ENCODE measurements at places on chromosomes 2 and 18.

DNA sequence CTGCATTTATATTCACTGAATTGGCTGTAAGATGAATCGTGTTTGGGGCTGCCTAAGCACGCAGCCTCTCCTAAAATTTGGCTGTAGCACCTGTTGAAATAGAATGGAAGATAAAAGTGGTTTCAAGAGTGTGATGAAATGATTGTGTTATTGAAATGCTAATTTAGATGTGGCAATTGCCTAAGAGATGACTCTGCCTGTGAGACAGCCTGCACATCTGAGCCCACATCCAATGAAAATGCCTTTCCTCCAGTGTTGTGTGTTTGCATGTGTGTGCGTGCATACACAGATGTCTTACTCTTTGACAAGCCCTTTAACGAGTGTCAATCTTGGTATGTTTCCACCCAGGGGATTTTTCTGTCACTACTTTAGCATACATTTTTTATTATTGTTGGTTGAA is 346.9 kb downstream of the MEIS1 start:
- no peak for DNase-seq

DNA sequence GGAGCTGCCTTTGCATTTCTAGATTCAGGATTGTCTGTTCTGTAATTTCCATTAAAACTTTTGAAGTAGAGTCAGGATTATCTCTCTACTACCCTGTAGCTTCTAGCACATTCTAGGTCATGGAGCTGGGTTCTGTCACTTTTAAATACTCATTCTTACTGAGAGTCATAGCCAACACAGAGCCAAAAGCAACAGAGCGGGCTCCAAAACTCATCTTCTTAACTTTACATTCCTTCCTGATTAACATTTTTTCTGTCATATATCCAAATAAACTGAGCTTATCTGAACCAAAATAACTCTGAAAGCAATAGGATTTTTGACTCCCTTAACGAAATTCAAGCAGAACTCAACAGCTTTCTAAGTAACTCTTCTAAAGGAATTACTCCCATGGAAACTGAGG is 12.9 kb downstream of the PREPL start:
- DNase-seq = no peak

DNA sequence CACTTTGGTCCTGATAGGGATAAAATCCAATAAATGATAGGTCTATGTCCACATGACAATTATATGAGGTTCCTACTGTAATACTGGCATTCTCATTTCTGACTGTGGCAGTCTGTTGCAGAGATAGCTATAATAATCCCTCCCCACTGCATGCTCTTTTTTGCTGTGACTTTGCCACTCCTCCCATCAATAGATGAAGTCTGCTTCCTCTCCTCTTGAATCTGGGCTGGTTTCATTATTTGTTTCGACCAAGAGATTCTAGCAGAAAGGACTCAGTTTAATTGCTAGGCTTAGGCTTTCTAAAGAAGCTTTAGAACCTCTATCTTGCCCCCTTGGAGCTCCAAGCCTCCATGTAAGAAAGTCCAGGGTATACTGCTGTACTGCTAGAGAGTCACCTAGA is 23.3 kb upstream of the CREB1 start:
- no peak for DNase-seq

- no peak for DNase-seq
Observed at GRCh38 chr18:29874519-29875098, 1167.9 kb downstream of the DSC3 start.

GRCh38 chr2:187548656-187549055 is 5.6 kb downstream of the TFPI start:
- no peak for DNase-seq

- DNase-seq = no peak
Observed at GRCh38 chr2:59959944-59960343, 593.5 kb downstream of the BCL11A start.

- DNase-seq = no peak
Observed at GRCh38 chr2:46716927-46717326, 198.7 kb downstream of the MCFD2 start.

DNA sequence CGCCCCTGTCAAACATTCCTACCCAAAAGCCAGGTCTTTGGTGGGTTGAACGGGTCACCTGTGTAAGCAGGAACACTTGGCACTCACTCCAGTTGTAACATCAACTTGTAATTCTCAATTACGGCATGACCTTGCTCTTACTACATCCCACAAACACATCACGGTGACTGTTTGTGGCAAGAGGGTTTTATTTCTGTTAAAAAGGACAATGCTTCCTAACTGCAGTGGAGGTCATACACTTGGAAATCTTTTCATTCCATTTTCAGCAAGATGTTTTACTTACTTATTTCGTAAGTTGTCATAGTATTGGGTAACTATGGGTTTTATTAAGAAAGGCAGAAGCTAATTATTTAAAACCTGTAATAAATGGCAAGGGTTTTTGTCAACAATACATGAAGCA is 126.1 kb downstream of the ZNF516 start:
- DNase-seq = no peak

- DNase-seq = no peak
Observed at GRCh38 chr2:233818639-233819621, 35.4 kb downstream of the HJURP start.

GRCh38 chr2:171652416-171652785 is 34.9 kb upstream of the DYNC1I2 start:
- no peak for DNase-seq

DNA sequence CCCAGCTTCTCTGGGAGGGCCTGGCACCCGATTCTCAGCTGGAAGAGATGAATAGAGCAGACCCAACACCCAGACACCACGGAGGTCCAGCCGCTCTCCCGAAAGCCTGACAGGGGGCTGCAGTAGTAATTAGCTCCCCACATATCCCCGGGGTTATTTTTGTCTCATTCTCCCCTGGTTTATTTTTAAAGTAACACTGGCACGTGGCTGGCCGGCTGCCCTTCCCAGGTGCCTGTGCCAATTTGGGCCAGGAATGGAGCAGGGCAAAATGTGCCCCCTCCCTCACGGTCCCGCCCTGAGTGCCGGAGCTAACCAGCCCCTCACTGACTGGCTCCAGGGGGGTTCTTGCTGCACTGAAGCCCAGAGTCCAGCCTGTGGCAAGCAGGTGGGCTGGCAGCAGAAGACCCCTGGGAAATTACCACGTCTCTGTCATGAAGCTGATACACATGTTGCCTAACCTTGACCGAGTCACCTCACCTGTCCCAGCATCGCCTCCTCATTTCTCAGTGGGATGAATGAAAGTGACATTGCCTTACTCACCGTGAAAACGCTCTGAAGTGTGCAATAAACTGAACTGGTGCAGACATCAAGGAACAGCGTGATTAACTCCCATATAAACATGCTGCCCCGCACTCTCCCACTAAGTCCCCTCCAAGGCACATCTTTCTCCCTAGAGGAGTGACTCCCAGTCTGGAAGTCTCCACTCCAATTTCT is 18.4 kb downstream of the KCNK3 start:
- no peak for DNase-seq

- no peak for DNase-seq
Observed at GRCh38 chr2:162252153-162252552, 8.9 kb upstream of the FAP start.

GRCh38 chr2:172931918-172932520 is 143.6 kb upstream of the MAP3K20 start:
- peak; percentile 6 for DNase-seq

DNA sequence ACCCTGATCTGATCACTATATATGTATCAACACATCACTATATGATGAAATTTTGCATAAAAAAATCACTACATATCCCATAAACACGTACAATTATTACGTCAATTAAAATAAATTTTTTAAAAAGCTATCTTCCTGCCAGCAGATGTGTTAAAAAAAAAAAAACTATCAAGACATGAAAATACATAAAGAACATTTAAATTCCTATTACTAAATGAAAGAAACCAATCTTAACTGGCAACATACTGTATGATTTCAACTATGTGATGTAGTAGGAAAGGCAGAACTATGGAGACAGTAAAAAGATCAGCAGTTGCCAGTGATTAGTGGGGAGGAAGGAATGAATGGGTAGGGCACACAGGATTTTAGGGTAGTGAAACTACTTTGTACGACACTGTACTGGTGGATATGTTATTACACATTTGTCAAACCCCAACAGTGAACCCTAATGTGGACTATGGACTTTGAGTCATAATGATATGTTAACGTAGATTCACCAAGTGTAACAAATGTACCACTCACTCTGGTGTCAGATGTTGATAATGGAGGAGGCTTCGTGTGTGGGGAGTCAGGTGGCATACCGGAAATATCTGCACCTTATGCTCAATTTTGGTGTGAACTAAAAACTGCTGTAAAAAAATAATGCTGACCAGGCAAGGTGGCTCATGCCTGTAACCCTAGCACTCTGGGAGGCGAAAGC is 27.4 kb downstream of the USP34 start:
- DNase-seq = no peak

- DNase-seq = no peak
Observed at GRCh38 chr2:239143858-239144712, 256.7 kb downstream of the HDAC4 start.

- no peak for DNase-seq
Observed at GRCh38 chr2:150282771-150283371, 204.6 kb downstream of the RND3 start.

- DNase-seq = no peak
Observed at GRCh38 chr2:199366406-199366805, 91.3 kb downstream of the SATB2 start.

- no peak for DNase-seq
Observed at GRCh38 chr18:77702686-77703085, 453.0 kb downstream of the GALR1 start.

- DNase-seq = no peak
Observed at GRCh38 chr2:121121661-121122060, 163.3 kb downstream of the TFCP2L1 start.

DNA sequence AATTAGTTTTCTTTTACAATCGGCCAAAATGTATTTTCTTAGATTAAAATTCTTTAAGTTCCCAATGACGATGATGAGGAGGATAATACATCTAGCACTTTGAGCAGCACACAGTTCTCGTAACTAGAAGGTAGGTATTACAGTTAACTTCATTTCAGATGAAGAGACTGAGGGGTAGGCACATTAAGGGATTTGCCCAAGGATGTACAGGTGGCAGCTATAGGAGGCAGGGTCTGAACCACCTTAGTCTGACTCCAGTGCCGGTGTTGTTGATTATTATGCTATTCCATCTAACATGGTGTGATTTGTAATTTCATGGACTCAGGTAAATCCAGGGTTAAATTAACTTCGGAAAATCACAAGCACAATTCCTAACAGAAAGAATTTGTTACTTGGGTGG is 1.1 kb downstream of the CD28 start:
- no peak for DNase-seq

DNA sequence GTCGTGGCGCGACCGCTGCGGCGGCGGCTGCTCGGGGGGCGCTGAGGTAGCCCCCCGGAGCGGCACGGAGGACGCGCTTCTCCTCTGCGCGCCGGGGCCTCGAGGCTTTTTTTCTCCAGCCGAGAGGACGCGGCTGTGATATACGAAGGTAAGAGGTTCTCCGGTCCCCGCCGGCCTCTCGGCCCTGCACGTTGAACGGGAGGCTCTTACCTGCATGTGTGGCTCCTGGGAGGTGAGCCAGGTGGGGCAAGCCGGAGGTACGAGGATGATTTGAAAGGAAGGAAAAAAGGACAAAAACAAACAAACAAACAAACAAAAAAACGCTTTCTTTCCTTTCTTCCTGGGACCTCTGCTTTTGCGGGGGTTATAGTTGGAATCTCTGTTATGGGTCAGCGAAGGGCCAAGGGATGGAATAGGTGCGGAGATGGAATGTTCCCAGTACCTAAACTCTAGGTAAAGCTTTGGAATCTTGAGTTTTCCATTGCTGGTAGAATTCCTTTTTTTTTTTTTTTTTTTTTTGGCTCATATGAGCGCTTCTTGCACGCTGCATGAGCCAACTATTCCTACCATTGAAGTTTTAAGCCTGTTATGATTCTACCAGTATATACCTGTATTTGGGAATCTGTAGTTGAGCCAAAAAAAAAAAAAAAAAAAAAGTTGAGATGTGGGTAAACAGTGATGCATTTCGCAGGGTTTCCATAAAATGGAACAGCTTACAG is 674 bp downstream of the PTPN4 start:
- no peak for DNase-seq

DNA sequence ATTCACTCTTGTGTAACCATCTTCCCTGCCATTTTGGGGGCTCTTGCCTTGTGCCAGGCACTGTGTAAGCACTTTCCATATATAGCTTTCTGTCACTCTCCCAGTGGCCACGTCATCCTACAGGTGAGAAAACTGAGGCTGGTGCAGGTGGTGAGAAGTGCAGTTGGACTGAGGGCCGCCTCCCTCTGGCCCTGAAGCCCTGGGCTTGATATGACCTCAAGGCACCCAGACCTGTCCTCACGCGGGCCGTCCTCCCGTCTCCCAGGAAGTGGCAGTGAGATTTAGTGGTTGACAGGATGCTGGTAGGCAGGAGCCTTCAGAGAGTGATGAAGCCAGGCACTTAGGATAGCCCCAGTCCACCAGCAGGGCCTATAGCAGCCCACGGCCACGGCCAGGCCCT is 30.5 kb downstream of the MAL start:
- DNase-seq = no peak

DNA sequence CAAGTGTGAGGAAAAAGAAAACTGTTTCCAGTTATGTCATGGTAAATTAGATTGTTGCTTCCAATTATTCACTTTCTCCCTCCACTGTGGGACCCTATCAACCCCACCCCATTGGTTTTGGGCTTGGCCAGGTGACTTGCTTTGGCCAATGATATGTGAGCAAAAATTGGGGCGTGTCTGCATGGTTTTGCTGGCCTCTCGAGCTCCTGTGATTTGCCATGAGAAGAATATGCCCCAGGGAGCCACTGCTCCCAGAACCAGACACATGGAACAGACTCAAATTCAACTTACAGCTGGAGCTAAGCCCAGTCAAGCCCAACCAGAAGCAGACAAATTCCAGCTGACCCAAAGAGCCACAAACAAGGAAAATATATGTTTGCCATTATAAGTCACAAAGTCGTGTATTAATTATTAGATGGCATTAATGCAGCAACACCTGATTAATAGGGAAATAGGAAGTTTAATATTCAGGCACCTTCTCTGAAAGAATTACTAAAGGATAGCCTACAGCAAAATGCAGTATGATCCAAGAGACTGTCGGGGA is 248.9 kb downstream of the ANAPC1 start:
- DNase-seq = no peak

GRCh38 chr2:151976945-151977353 is 121.9 kb downstream of the CACNB4 start:
- DNase-seq = no peak

GRCh38 chr18:60053747-60054304 is 154.0 kb downstream of the PMAIP1 start:
- DNase-seq = no peak

DNA sequence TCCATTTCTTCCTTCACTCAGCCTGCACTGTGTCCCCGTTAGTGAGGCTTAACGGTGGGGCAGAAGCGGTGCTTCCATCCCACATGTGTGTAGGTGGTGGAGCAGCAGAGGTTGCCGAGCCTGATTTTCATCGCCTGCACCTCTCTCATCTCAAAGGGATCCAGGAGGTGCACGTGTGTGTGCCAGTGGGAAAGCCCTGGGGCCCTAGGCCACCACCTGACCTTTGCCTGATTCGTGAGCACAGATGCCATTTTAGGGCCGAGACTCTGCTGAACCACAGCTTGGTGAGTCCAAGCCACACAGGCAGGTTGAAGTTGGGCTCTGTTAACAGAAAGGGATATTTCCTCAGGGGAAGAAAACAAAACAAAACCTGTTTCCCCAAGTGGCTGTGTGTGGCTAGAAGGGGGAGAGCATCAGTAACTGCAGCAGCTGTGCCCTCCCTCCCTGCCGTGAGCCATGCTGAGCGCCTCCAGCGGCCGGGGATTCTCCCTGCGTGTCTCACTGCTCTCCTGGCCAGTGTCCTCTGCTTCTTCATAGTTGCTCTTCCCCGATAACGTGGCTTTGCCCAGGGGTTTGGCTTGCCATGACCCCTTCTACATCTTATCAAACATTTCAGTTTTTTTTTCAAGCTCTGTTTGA is 81.5 kb downstream of the MAPRE2 start:
- no peak for DNase-seq

Measured in T-helper 22 cell (primary cell).